Iris pigment epithelial cell (primary cell): ENCODE measurements at places on chromosomes 1 and 21.

- peak; percentile 86 for DNase-seq
Measured at GRCh38 chr1:41122851-41123518, 101.5 kb upstream of the SLFNL1 start.

DNA sequence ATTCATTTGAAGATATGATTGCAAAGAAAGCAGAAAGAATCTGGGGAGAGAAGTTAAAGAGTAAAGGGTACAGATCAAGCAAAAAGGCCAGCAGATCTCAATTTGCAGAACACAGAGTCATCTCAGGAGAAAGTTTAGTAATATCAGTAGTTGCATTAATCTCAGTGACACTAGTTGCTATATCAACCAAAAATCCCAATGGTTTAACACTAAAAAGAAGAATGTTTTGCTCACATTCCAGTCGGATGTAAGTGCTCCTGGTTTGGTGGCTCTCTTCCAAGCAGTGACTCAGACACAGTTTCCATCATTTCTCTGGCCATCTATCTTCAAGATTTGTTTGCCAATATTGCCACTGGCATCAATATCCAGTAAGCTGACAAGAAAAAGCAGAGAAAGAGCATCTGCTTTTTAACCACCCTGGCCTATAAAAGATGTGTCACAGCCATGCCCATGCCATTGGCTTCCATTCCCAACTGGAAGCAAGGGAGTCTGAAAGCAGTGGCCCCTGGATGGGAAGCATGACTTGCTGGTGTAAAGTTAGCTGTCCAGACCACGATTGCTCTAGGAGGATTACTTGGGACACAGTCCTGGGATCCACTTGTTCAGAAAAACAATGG lies 45.5 kb upstream of the AIM2 start:
- peak; percentile 83 for DNase-seq

- DNase-seq = no peak
Measured at GRCh38 chr1:200379940-200380588, 29.8 kb downstream of the ZNF281 start.

DNA sequence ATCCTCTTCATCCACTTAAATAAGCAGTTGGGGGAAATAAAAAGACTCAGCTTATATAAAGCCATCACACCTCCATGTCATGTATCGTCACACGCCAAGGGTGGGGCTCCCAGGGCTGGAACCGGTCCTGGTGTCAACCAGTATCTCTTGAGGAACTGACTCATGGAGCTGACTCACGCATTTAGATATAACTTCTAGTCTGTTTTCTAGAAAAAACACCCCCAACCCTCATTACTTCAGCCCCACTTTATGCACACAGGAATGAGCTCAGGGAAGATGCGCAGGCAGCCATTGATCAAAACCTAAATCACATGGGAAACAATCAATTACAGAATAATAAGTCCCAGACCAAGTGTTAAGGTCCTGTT lies 6.9 kb upstream of the IL22RA1 start:
- DNase-seq = peak; percentile 72

GRCh38 chr1:162179121-162179520 lies 109.6 kb downstream of the NOS1AP start:
- no peak for DNase-seq

DNA sequence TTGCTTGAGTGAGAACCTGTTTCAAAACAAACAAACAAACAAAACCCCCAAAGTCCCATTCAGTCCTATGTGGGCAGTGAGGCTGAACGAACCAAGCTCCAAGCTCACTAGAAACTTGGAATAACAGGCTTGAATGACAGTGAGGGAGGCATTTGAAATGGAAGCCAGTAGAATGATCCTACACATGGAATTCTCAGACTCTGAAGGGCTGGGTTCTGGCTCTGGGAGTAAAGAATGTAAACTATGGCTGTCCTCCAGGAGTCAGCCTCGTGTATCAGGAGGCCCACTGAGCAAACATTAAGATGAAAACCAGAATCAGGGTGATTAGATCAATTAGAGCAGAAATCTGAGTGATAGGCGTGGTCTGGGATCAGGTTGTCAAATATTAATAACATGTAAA lies 14.9 kb downstream of the PCP4L1 start:
- DNase-seq = no peak

DNA sequence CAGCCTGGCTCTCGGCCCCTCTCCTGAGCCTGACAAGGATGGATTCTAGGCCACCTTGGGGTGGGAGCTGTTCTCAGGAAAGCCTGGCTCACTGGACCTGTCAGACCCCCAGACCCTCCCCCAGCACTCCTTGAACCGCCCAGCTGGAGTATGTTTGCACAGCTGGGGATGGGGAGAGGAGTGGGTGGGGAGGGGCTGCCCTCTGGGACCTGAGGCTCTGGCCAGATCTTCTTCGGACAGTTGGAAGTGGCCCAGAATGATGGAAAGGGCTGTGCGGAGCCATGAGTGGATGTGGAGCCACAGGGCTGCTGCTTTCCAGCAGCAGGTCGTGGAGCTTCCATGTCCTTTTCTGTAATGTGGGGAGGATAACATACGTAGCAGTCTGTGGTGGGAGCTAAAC lies 43.0 kb upstream of the TRABD2B start:
- DNase-seq = no peak

DNA sequence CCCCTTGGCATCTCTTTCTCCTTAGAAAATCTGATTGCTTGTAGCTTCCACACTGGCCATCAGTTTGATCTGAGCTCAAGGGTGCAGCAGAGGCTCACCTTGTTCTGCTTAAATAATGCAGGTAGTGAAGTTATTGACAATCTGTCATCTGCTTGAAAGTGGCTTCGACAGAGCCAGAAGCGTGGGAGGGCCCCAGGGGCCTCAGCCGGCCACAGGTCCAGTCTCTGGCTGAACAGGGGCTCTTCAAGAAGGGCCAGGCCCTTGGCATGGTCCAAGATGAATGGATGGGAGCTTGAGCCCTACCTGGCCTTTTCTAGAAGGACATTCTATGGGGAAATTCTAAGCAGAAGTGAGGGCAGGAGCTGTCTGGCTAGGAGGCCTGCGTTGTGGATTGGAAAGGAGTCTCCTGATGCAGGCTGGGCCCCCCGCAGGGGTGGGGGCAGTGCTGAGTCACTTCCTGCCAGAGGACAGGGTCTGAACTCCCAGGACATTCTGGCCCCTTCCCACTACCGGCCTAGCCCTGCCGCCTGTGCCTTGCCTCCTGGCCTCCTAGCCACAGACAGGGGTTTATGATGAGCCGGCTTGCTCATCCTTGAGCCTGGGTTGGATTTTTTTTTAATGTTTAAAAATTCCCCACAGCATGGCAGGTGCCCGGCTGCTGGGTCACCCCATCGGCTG lies 162.3 kb upstream of the VAMP3 start:
- DNase-seq = peak; percentile 8

- no peak for DNase-seq
Measured at GRCh38 chr1:220483700-220484099, 44.2 kb upstream of the MARK1 start.

GRCh38 chr1:51422367-51423072 lies 92.2 kb upstream of the TTC39A start:
- no peak for DNase-seq

- peak; percentile 92 for DNase-seq
Measured at GRCh38 chr1:224223819-224224714, 41.0 kb downstream of the DEGS1 start.

GRCh38 chr1:7516929-7517328 lies 254.2 kb upstream of the VAMP3 start:
- DNase-seq = no peak

GRCh38 chr21:45074818-45075595 lies 627 bp downstream of the ADARB1 start:
- DNase-seq = peak; percentile 56

DNA sequence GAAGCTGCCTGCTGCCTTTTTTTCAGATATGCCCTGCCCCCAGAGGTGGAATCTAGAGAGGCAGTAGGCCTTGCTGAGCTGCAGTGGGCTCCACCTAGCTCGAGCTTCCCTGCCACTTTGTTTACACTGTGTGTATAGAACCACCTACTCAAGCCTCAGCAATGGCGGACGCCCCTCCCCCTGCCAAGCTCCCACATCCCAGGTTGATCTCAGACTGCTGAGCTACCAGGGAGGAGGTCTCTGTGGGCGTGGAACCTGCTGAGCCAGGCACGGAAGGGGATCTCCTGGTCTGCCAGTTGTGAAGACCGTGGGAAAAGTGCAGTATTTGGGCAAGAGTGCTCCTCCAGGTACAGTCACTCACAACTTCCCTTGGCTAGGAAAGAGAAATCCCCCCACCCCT lies 65.1 kb downstream of the MSH4 start:
- no peak for DNase-seq

GRCh38 chr1:4055294-4055967 lies 155.4 kb upstream of the C1orf174 start:
- no peak for DNase-seq

- DNase-seq = peak; percentile 37
Measured at GRCh38 chr1:17437580-17438317, 1.7 kb downstream of the RCC2 start.

- DNase-seq = no peak
Measured at GRCh38 chr1:81512252-81513003, 288.3 kb upstream of the ADGRL2 start.

DNA sequence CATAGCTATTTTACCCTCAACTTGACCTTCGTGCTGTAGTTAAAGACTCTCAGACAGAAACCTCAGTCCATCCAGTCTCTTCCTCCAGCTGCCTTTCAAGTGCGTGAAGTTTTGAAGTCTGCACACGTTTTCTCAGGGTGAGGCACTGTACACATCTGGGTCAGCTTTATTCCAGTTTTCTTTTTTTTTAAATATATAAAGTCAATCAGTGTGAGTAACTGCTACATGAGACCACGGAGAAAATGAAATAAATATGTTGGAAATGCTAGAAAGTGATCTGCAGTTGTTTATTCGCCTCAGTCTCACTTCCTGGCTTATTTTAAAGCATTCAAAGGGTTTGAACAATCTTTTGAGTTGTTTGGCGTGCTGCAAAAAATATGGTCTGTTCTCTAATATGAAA lies 135.7 kb downstream of the ROR1 start:
- no peak for DNase-seq

DNA sequence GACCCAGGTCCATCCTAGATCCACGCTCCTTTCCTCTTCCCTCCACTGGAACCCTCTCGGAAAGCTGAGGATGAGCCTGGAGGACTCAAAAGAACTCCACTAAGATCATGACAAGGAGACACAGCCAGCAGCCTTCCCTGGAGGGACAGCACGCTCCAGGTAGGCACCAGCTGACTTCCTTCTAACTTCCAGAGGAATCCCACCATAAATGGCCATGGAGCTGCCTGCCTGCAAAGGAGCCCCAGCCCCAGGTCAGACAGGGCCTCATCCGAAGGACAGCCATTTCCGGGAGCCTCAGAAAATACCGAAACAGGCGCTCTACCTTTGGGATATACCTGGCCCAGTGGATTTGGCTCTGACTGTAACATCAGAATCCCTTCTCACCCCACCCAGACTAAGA lies 4.1 kb downstream of the SH3BP5L start:
- no peak for DNase-seq

DNA sequence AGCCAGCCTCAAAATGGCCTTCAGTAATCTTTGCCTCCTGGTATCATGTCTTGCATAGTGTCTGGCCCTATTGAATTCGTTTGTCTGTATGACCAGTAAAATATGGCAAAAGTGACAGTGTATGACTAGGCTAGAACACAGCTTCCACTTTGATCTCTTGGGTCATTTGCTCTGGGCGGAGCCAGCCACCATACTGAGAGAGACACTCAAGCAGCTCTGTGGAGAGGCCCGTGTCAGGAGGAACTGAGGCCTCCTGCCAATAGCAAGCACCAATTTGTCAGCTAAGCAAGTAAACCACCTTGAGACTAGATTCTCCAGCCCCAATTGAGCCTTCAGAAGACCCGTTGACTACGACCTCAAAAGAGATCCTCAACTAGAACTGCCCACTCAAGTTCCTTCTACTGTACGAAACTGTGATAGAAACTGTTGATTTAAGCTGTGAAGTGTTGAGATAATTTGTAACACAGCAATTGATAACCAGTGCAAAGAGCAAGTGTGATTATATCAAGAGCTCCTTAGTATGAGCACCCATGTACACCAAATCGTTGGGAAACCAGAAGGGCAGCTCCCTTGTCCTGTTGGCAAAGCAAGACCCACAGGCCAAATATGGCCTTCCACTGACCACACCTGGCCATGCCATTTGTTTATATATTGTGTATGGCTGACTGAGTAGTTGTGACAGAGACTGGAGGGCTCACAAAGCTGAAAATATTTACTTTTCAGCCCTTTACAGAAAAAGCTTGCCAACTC lies 52.7 kb upstream of the SERBP1 start:
- no peak for DNase-seq

DNA sequence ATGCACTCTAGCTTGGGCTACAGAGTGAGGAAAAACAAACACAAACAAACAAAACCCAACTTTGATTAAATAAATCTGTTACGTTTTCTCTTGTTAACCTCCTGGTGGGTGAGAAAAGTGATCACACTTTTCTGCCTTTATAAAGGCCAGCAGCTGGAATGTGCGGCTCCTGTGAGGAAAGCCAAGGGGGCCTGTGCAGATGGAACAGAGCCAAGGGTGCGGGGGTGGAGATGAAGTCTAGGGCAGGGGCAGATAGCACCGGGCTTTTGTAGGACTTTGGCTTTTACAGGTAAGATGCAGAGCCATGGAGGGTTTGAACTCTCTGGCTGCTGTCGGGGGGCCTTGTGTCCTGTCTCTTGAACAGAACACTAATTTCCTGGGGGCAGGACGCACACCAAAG lies 40.7 kb upstream of the GPR37L1 start:
- DNase-seq = no peak

DNA sequence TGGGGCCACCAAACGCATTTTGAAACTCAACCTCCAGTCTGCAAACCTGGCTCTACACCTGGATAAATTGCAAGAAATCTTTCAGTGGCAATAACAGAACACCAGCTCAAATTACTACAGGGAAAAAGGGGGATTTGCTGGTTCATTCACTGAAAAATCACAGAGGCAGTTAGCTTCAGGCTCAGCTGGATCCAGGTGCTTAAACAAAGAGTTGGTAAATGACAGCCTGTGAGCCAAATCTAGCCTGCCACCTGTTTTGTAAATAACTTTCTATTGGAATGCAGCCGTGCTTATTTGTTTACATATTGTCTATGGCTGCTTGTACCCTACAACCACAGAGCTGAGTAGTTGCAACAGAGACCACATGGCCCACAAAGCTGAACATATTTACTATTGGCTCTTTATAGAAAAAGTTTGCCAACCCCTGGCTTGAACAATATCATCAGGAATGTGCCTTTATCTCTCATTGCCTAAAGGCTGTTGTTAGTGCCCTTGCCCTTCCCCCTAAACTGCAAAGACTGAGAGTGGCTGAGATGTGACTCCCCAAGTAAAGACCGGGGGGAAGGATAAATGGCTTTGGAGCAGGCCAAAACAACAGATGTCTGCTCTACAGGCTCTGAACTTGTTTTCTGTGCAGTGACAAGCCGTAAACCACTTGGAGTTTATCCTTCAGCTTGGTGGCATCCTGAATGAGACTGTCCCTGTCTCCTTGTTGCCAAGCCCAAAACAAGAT lies 21.5 kb upstream of the PTPRF start:
- DNase-seq = peak; percentile 12

DNA sequence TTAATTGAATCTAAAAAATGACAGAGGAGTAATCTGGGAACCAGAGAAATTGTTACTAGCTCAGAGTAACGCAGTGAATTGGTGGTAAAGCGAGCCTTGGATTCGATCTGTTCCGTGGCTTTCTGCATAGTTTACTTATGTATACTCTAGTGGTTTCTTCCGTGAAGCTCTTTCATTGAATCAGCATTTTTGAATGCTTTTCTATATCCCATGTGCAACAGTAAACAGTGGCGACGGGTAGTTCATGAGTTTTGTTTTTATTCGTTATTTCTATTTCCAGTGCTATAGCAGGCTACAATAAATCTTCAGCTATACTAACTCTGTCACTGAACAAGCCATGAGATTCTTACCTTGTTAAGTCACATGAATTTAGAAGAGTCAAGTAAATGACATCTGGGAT lies 14.5 kb upstream of the MAP3K7CL start:
- DNase-seq = no peak
